Mesothelial cell of epicardium (in vitro differentiated cells): ENCODE measurements at places on chromosomes 12 and 14. TPM values are rescaled to one million over a fixed set of nuclear protein-coding genes. Genes with fewer than 3 reads are reported as not detected.

ESR2 gene
- 0.31 to 0.44 TPM (median 0.43 TPM) in 3 replicates for total RNA-seq

FAM181A gene
- not detected in 3 replicates for total RNA-seq

SIX6 gene
- total RNA-seq: not detected in 3 replicates

DNA sequence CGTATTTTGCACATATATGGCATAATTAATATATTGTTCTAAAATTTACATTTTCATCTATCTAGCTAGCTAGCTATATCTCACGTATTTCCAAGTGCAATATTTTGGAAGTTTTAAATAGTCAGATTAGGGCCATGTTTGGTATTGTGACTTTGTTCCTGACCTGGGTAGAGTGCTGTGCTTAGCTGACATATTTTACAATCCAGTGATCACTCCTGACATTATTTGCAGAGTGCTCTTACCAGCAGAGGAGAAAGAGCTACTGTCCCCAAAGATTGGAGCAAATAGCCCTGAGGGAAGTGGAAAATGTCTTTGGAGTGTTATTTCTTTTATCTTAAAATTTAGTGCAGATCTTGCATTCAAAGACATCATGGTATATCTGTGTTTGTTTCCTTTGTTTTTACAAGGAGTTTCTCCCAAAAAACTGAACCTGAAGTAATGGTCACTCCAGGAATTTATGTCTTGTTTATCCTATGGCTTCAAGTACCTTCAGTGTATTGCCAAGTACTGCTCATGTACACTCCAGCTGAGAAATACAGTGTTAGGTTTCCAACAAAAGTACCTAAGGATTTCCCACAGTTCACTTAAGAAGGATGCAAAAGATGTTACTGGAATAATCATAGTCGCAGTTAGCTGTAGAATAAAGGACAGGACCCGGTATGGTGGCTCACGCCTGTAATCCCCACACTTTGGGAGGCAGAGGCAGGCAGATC is 49.4 kb upstream of the PSMA6 start:
- DNase-seq: no peak
- peaks cover 1% of the 10 kb centered on the region for H3K36me3 ChIP-seq
- H3K27ac ChIP-seq: no peak overlapping the region
- H3K27me3 ChIP-seq: no peaks in the 10 kb centered on the region
- peaks cover 3% of the 10 kb centered on the region for H3K4me1 ChIP-seq

DNA sequence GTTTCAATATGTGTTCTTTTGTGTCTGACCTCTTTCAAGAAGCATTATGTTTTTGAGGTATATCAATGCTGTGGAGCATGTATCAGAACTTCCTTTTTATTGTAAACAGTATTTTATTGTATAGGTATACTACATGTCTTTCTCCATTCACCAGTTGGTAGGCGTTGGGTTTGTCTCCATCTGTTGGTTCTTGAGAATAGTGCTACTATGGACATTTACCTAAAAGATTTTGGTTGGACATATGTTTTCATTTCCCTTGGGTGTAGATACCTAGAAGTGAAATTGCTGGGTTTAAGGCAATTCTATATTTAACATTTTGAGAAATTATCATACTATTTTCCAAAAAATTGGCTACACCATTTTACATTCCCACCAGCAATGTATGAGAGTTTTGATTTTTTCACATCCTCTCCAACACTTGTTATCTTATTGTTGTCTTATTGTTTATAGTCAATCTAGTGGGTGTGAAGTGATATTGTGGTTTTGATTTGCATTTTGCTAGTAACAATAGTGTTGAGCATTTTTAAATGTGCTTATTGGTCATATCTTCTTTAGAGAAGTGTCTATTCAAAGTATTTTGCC is 409.2 kb downstream of the IPO8 start:
- no peak overlapping the region for H3K27ac ChIP-seq
- H3K4me3 ChIP-seq: no peak overlapping the region
- DNase-seq: no peak
- H3K4me1 ChIP-seq: no peaks in the 10 kb centered on the region
- peaks cover 24% of the 10 kb centered on the region for H3K27me3 ChIP-seq

DNA sequence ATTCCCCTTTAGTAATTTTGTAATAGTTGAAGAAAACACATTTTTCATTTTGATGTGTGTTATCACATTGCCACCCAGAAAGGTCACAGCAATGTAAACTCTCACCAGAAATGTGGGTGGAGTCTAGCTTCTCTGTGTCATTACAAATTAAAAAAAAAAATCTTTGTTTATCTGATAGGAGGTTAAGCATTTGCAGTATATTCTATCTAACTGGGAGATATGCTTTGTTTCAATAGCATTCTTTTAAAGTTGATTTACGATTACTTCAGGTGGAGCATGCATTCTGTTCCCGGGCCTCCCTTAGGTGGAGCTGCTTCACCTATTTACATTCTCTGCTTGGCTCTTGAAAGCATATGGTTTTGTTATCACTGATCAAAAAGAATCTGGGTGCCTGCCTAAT is 7.8 kb downstream of the ADIPOR2 start:
- no peak overlapping the region for H3K4me3 ChIP-seq
- no peaks in the 10 kb centered on the region for H3K27me3 ChIP-seq
- DNase-seq: no peak
- H3K27ac ChIP-seq: peak overlapping the region; percentile 27

- H3K27ac ChIP-seq: no peak overlapping the region
- H3K4me1 ChIP-seq: peaks cover 23% of the 10 kb centered on the region
- no peaks in the 10 kb centered on the region for H3K36me3 ChIP-seq
- H3K27me3 ChIP-seq: peaks cover 26% of the 10 kb centered on the region
- no peak overlapping the region for H3K4me3 ChIP-seq
- DNase-seq: peak; percentile 55
These were observed 92.6 kb upstream of the SFSWAP start for GRCh38 chr12:131618303-131618658.

- H3K27me3 ChIP-seq: no peaks in the 10 kb centered on the region
- H3K36me3 ChIP-seq: no peaks in the 10 kb centered on the region
- no peak overlapping the region for H3K27ac ChIP-seq
- H3K4me1 ChIP-seq: peaks cover 26% of the 10 kb centered on the region
- no peak overlapping the region for H3K4me3 ChIP-seq
These were observed 5.8 kb upstream of the TBPL2 start for GRCh38 chr14:55446127-55446736.

GRCh38 chr12:7892186-7892980 is 19.7 kb upstream of the SLC2A14 start:
- peaks cover 2% of the 10 kb centered on the region for H3K27me3 ChIP-seq
- no peak for DNase-seq
- H3K27ac ChIP-seq: no peak overlapping the region
- H3K36me3 ChIP-seq: no peaks in the 10 kb centered on the region
